CD4-positive, alpha-beta T cell treated with Interleukin-15 for 4 hours (primary cell): ENCODE measurements at places on chromosomes 3 and 15.

DNA sequence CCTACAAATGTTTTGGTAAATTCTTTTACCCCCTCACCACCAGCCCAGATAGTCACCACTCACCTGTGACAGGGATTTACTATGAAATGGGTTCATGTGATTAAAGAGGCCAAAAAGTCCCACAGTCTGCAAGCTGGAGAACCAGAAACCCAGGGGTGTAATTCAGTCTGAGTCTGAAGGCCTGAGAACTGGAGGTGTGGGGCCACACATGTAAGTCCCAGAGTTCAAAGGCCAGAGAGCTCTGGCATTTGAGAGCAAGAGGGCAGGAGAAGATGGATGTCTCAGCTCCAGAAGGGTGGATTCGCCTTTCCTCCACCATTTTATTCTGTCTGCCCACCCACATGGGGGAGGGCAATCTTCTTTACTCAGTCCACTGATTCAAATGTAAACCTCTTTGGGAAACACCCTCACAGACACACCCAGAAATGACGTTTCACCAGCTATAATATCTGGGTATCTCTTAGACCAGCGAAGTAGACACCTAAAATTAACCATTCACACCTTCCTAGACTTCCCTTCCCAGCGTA, 11.9 kb downstream of the RTP3 start:
- DNase-seq: no peak

DNA sequence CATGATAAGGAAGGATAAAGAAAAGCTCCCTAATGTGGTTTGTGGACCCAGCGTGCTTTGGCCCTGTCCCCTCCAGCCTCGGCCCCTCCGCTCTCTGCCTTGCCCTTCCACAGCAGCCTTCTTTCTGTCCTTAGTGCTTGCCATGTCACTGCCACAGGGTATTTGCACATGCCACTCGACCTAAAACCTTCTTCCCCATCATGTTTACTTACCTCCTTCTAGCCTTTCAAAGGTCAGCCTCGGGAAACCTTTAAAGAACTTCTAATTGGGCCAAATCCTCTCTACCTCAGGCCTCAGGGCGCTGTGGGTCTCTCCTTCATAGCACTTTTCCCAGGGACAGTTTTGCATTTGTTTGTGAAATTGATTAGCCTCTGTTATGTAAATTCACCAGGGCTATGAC, 73.0 kb downstream of the SCN11A start:
- DNase-seq: no peak

- no peak for DNase-seq
These were observed 265.0 kb downstream of the TAFA4 start for GRCh38 chr3:68667346-68667745.

- DNase-seq: peak; percentile 29
These were observed 15.5 kb upstream of the ACAP2 start for GRCh38 chr3:195458316-195458717.

DNA sequence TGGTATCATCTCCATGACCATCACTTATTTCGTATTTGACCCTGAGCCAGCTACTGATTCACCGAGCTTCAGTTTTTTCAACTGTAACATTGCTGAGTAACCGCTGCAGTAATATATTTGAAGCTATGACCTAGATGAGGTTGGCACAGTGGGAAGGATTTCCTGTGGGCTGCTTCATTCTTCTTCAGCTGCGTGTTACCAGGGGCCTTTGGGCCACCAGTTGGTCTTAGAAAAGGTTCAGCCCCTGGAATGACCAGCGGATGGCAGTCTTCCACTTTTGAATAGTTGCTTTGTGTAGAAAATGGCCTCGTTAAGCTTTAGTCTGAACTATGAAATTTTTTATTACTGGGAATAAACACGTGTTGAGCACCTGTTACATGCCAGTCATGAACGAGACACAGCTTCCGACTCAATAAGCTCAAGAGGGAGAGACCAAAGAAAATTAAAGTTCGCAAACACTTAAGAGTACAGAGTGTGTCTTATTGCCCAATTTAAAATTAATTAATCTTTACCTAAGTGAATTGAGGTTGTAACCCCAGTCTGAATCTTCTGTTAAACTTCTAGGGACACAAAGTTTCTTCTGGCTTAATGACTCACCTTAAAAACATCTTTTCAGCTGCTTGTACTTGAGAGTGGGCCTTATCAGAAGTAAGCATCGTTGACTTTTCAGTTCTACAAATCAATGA, 57.6 kb upstream of the NR2E3 start:
- DNase-seq: no peak

DNA sequence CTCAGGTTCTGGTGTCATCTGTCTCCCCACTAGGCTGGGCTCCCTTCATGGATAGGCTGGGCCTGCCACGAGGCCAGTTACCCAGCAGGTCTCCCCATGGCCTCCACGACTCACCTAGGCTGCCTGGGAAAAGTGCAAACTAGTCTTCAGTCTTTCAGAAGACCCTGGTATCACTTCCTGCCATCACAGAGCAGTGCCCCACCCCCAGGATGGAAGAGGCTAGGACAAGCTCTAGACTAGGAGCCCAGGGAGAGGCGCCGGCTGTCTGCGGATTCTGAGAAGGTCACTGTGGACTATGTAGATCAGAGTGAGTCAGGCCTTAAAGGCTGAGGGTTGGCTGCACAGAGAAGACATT, 63.7 kb downstream of the CORO2B start:
- DNase-seq: no peak

DNA sequence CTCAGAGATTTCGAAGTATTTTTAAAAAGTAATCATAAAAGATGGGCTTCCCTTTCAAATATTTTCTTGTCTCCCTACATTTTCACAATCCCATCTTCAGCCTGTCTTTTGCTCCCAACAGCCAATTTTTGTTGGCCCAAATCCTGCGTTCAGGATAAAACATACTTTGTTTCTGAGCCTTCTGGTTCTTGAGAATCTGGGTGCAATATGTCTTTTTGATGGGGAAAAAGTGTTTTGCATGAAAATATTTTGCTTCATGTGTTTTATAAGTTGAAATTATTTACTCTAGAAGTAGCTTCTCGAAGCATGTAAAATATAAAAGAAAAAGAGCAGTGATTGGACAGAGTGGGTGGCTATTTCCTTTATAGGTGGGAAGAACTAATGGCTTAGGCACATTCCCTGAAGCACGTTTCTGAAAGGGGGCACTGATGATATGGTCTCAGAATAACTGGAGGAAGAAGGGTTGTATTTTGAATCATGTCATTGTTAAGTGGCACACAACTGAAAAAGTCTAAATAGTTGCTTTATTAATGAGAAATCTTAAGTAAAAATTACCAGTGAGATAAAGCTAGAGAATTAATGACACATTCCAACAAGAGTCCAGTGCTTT, 3.9 kb downstream of the UNC13C start:
- no peak for DNase-seq

- no peak for DNase-seq
These were observed 78.3 kb upstream of the POLG start for GRCh38 chr15:89412905-89413411.

- DNase-seq: no peak
These were observed 36.5 kb downstream of the PLXNA1 start for GRCh38 chr3:127019449-127019848.

GRCh38 chr15:89429023-89429422, 67.4 kb downstream of the RHCG start:
- no peak for DNase-seq

DNA sequence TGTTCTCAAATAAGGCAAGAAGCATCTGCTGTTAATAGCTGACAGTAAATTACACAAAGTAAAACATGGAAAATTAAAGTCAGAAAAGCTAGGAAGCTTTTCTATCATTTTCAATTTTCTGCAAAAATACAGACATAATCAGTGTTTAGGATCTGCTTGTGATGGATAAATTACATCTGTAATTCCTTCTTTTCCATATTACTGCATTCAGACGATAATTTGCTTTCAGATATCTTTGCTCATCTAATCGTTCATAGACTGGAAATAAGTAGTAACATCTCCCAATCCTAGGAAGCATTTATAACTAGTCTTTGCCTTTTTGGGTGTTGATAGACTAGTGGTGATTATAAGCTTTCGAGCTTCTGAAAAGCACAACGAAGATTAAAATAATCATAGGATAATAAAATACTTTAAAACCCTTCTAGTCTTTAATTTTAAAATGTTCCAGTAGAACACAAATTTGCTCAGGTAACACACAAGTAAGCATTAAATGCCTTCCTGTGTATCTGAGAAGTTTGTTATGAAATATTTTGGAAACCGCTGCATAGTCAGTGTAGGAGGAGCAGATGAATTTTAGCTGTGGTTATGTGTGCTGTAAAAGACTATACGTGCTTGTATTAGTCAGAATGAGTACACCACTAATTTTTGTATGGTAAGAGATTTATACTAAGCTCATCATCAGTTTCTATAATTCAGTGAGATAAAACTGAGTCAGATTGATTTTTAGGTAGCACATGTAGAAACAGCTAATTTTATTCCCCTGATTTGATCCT, 41.0 kb downstream of the MBNL1 start:
- peak; percentile 50 for DNase-seq

DNA sequence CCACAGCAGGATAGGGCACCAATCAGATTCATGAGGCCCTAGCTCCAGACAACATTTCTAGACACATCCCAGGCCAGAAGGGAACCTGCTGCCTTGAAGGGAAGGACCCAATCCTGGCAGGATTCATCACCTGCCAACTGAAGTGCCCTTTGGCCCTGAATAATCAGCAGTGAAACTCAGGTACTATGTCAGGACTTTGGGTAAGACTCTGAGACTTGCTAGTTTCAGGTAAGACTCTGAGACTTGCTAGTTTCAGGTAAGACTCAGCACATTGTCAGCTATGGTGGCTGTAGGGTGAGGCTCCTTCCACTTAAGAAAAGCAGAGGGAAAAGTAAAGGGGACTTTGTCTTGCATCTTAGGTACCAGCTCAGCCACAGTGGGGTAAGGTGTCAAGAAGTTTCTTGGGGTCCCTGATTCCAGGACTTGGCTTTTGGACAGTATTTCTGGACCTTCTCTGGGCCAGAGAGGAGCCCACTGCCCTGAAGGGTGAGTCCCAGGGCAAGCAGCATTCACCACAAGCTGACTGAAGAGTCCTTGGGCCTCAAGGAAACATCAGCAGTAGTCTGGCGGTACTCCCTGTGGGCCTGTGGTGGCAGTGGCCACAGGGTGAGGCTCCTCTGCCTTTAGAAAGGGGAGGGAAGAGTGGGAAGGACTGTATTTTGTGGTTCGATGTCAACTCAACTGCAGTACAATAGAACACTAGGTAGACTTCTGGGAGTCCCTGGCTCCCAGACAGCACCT, 13.7 kb upstream of the COL8A1 start:
- DNase-seq: no peak

GRCh38 chr3:21017115-21017852, 733.7 kb downstream of the ZNF385D start:
- DNase-seq: no peak

- no peak for DNase-seq
These were observed 405.5 kb upstream of the TPM1 start for GRCh38 chr15:62636823-62637573.

DNA sequence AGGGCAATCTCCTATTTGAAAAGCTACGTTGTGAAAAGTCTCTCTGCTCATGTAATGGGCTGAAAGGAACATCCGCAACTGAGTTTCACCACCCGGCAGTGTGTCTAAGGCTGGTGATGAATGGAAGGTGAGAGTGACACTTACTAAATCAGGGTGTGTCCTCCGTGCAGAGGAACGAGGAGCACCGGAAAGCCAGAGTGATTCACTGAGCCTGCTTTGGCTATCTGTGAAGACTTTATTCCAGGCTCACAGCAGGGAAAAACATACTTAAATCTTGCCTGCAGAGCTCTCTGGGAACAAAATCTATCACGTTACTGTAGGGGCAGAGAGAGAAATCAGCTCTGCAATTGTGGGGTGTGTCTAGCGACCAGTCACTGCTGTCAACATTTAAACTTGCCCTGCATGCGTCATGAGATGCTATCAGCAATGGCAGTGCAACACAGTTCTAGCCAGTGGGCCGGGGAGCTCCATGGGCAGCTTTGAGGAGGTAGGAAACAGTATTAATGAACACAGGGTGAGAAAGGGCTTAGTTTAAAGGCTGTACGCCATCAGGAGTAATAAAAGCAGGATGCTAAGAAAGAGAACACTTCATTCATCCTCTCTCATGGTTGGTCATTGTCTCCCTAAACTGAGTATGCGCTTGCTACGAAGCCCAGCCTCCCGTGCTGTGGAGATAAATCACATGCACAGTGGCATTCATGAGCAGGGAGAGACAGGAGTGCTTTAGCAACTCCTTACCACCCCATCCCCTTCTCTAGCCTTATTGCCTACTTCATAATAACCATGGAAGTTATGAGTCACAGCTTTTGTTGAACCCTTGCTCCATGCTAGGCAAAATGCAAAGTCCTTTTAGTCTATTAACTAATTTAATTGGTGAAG, 542.7 kb upstream of the ADAMTS9 start:
- DNase-seq: no peak

- DNase-seq: no peak
These were observed 84.0 kb upstream of the OSBPL11 start for GRCh38 chr3:125679258-125679657.

- no peak for DNase-seq
These were observed 134.3 kb downstream of the EDEM1 start for GRCh38 chr3:5321666-5322340.

DNA sequence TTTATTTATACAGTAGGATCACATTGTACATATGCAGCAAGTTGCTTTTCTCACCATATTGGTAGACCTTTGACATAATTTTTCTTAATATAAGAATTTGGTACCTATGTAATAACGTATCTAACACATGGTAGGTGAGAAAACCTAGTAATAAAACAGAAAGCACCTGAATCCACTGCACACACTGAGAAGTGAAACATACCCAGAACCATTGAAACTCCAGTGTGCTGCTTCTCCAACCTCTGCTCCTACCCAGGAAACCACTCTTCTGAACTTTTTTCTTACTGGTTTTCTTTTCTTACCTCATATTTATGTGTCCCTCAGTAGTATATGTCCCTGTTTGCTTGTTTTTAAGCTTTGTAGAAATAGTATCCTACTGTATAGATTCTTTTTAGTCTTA, 293.0 kb downstream of the UBE2E2 start:
- no peak for DNase-seq

- no peak for DNase-seq
These were observed 25.9 kb downstream of the EXOG start for GRCh38 chr3:38522002-38522401.

GRCh38 chr3:114893361-114893760, 253.7 kb downstream of the ZBTB20 start:
- no peak for DNase-seq

DNA sequence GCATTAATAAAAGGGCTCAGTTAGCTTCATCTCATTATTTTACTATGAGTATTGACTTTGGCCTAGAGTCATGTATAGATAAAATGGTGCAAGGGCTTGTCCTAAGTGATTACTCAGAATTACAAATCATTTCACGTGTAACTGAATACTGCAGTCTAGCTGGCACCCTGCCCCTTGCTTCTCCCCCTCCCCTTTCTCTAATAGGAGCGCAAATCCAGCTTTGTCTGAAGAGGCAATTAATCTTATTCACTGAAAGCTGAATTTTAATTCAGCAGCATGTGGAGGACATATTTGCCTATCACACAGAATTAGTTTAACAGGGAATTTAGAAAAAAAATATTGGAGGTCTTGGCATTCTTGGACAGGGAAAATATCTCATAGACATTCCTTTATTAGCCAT, 412.1 kb upstream of the DPH6 start:
- no peak for DNase-seq

DNA sequence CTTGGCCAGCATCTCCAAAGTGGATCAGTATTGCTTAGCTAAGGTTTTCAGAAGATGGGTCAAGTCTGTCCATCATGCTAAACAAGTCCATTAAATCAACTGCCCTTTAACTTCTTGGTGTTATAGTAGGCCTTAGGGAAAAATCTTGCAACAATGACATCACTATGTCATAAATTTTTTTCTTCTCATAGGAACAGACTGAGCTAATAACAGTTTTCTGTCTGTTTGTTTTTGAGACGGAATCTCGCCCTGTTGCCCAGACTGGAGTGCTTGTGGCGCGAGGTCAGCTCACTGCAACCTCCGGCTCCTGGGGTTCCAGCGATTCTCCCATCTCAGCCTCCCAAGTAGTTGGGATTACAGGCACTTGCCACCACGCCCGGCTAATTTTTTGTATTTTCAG, 94.2 kb downstream of the EFL1 start:
- no peak for DNase-seq
